ENCODE measurements at places on chromosomes 7 and 10. TPM values are rescaled to one million over a fixed set of nuclear protein-coding genes. Genes with fewer than 3 reads are reported as not detected.

DNA sequence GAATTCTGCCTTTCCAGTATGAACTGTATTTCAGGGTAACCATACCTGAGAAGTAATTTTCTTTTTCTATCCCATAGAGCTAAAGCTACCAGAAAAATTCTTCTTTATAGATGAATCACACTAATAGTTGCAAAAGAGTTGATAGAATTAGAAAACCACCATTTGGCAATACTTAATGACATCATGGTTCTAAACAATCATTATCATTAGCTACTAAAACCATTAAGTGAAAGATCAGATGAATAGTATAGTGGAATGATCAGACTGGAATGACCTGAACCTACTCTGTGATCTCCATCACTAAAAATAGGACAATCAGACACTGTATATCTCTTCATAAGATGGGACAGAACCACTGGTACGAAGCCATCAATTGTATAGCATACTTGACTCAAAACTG is 19.8 kb upstream of the ZC3HAV1L start:
- DNase-seq = no peak

GRCh38 chr10:69901628-69902505 is 100.2 kb downstream of the COL13A1 start:
- peak; percentile 63 for DNase-seq

COL28A1 gene
- 2.3 TPM for total RNA-seq

- DNase-seq = peak; percentile 18
Measured at GRCh38 chr10:71127773-71128172, 84.6 kb upstream of the UNC5B start.

HTRA1 gene
- total RNA-seq = 78.3 TPM

FAM25C gene
- total RNA-seq = not detected

- DNase-seq = no peak
Measured at GRCh38 chr10:61612009-61612408, 50.7 kb upstream of the CABCOCO1 start.

DNA sequence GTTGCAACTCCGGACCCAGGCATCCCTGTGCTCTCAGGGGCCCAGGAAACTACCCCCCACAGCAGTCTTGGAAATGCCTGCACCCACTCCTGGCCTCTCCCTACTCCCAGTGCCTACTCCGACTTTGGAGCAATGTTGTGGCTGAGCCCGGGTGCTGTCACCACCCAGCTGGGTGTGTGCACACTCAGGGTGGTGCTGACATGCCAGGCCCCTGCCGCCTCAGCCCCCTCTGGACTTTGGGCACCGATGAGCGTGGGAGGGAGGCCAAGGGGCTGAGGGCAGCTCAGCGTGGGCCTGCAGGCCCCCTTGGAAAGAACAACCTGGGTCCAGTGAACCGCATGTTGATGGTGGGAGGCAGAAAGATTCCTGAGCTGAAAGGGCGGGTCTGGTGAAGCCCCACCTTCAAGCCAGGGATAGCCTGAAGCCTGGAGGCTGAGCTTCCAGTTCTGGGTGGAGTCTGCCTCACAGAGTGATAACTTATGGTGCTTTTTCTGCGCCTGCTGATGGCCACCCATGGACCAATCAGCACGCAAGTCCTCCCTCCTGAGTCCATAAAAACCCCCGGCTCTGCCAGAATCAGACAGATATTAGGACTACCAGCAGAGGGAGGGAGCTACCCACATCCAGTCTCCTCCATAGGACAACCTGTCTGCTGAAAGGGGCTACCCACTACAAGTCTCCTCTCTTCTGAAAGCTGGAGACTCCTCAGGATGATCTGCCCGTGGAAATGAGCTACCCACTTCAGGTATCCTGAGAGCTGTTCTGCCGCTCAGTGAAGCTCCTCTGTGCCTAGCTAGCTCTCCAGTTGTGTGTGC is 380.4 kb upstream of the SORCS1 start:
- DNase-seq = no peak

DNA sequence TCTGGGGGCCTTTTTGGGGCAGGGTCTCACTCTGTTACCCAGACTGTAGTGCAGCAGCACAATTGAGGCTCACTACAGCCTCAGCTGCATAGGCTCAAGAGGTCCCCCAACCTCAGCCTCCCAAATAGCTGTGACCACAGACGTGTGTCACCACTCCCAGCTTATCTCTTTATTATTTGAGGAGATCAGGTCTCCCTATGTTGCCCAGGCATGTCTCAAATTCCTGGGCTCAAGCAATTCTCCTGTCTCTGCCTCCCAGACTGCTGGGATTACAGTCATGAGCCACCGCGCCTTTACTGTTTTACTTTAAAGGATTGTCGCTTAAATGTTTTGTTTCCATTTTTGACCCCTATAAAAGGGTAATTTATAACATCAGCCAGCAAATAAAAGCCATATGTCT is 502.6 kb upstream of the AUTS2 start:
- DNase-seq = no peak

ATXN7L1 gene
- total RNA-seq = 1.7 TPM

ECHDC3 gene
- 201 TPM for total RNA-seq

- no peak for DNase-seq
Measured at GRCh38 chr7:13179011-13179582, 491.7 kb downstream of the ARL4A start.

AOC1 gene
- not detected for total RNA-seq

DNA sequence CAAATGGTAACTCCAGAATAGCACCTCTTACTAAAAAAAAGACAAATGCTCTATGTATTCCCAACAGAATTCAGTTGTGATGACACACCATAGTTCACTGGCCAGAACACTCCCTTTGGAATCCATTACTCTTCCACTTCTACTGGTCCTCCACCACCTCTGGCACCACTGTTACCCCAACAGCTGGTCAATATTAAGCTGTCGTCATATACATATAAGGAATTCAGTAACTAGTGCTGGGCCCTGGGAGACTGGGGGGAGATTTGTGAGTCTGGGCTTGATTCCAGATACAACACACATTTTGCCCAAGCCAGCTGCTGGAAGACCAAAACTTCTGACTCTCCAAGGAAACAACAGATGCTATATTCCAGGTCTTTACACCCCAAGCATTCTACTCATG is 26.0 kb upstream of the ITGA8 start:
- no peak for DNase-seq

AGMO gene
- 0.48 TPM for total RNA-seq

GRCh38 chr7:64373017-64373416 is 59.3 kb downstream of the ZNF736 start:
- DNase-seq = no peak

TSC22D4 gene
- 34.6 TPM for total RNA-seq
